Thoracic aorta (tissue), 2 donors: ENCODE measurements at places on chromosomes 2 and 18. TPM values are rescaled to one million over a fixed set of nuclear protein-coding genes. Genes with fewer than 3 reads are reported as not detected.

- peak overlapping the region; percentile 96 for H3K4me3 ChIP-seq
- H3K27me3 ChIP-seq = no peaks in the 10 kb centered on the region
- H3K4me1 ChIP-seq = peaks cover 21% of the 10 kb centered on the region
- peak overlapping the region; percentile 99 for H3K27ac ChIP-seq
- peak; percentile 73 for DNase-seq
- H3K36me3 ChIP-seq = peaks cover 23% of the 10 kb centered on the region
Measured at GRCh38 chr18:12308386-12309100, 502 bp downstream of the TUBB6 start.

DNA sequence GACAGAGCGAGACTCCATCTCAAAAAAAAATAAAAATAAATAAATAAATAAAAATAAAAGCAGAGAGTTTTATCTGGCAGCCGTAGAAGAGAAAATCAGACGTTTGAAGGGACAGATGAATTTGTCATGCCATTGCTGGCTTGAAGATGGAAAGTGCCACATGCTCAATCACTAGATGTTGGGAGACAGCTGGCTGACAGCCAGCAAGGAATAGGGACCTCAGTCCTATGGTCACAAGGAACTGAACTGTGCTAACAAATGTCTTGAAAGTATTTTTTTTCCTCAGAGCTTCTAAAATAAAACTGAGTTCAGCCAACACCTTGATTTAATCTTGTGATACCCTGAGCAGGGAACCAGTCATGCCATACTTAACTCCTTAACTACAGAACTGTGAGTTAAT is 65.4 kb downstream of the DTNA start:
- H3K27ac ChIP-seq = no peak overlapping the region
- no peaks in the 10 kb centered on the region for H3K27me3 ChIP-seq
- DNase-seq = no peak

GRCh38 chr18:29523371-29523770 is 1346.4 kb upstream of the CDH2 start:
- no peak overlapping the region for H3K27ac ChIP-seq
- H3K27me3 ChIP-seq = no peaks in the 10 kb centered on the region

DNA sequence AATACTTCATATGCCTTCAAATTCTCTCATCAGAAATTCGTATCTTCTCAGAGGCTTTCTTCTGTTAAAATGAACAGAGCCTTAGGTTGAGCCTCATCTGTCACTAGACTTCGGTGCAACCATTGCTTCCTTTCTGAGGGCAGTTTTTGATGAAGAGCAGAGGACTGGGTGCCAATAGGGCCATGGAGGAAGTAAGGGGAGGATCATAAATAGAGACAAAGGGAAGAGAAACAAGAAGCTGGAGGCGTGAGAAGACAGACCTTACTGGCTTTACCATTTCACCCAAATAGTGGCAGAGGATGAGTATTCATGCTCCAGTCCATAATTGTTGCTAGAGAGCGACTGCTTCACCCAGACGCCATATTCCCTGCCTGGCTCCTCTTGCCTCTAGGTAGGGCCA is 215.6 kb upstream of the PKDCC start:
- no peak overlapping the region for H3K4me3 ChIP-seq
- no peak for DNase-seq
- no peaks in the 10 kb centered on the region for H3K27me3 ChIP-seq

DNA sequence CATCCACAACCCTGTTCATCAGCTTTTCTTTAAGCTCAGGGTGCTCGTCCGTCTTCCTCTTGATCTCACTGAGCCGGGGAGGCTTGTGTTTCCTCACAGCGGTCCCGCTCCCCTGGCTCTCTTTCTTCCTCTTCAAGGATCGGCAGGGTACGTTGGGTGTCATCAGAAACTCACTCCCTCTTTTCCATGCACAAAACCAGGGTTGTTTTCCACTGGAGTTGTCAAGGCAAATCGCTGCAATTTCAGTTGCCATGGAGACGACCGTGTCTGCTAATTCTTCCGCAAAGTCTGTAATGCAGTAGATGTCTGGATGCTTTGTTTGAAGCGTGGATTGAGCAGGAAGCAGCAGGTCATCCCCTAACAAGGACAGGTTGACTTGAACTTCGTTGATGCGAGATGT is 146.4 kb downstream of the DAW1 start:
- no peaks in the 10 kb centered on the region for H3K36me3 ChIP-seq
- no peak overlapping the region for H3K27ac ChIP-seq
- no peaks in the 10 kb centered on the region for H3K27me3 ChIP-seq
- no peak for DNase-seq
- H3K4me1 ChIP-seq = no peaks in the 10 kb centered on the region

- DNase-seq = no peak
- no peaks in the 10 kb centered on the region for H3K36me3 ChIP-seq
- no peaks in the 10 kb centered on the region for H3K27me3 ChIP-seq
- no peaks in the 10 kb centered on the region for H3K4me1 ChIP-seq
- H3K27ac ChIP-seq = no peak overlapping the region
Measured at GRCh38 chr2:82478641-82479040, 1980.4 kb downstream of the SUCLG1 start.

DNA sequence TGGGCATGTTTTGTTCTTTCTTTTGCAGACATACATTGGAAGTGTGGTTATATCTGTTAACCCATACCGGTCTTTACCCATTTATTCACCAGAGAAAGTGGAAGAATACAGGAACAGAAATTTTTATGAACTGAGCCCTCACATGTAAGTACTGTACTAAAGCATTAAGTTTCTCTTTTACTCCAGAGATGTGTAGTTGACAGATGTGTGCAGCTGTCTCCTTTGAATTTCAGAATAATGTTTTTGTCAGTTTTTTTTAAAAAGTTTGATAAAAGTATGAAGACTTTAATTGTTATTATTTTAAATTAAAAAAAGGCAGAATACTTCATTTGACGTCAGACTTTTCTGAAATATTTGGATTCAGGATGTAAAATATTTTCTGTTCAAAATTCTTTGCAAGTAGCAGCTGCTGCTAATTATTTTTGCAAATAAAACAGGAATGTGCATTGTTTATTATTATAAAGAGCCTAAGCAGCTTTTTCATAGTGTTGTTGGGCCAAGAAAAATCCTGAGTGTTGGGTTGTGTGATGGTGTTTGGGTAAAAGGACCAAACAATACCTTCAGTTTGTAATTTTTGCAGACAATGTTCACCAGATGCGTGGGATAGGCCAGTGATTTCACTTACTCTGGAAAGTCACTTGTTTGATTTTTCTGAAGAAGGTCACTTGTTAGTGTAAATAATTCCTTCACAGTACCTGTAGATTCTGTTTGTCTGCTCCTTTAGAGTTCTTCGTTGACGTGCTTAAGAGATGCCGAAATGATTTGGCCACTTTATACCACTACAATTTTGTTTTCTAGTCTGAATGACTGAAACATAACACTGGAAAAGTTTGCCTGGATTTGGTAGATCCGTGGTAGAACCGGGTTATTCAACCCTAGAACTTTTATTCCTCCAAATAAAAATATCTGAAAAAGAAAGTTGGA is 51.1 kb downstream of the MYO1B start:
- peak overlapping the region; percentile 21 for H3K27ac ChIP-seq
- DNase-seq = no peak
- H3K4me1 ChIP-seq = peaks cover 61% of the 10 kb centered on the region
- H3K36me3 ChIP-seq = no peaks in the 10 kb centered on the region
- H3K27me3 ChIP-seq = no peaks in the 10 kb centered on the region

DNA sequence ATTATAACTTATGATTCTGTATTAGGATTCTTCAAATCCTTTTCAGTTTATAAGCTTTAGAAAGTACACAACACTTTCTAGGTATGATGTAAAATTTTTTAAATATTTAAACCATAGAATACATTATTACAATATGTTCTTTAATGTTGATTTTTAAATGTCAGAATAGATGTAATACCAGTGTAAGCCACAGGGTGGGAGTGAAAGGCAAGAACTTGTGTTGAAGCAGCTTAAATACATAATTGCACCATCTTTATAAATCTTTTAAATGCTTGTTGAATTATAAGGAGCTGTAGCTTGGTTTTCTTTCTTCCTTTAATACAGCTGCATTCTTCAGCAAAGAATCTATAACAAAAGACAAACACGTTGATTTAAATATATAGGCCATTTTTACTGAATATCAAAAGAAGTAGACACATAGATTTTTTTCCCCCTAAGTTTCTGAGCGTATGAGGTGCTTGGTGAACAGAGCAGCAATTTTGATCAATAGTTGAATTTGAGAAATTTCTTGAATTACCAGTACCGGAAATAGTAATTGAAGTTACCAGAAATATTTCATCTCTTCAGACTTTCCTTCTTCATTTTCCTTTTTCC is 63.0 kb downstream of the TANK start:
- H3K4me3 ChIP-seq = no peak overlapping the region
- H3K36me3 ChIP-seq = peaks cover 11% of the 10 kb centered on the region
- no peak overlapping the region for H3K27ac ChIP-seq
- H3K4me1 ChIP-seq = no peaks in the 10 kb centered on the region

DNA sequence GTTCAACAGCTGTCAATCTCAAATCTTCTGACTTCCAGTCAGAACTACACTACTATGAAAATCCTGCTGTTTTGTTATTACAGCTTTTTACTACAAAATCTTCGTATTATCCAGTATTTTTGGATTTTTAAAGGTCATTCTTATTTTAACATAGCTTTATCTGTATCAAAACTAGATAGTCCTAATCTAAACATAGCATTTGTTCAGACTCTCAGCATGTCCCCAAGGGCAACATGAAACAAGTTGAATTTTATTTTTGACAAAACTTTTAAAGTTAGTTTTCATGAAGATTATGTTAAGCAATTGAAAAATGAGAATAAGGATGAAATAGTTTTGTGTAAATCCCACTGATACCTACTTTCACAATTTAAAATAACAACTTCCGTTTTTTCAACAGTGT is 48.1 kb downstream of the PDE1A start:
- H3K4me3 ChIP-seq = no peak overlapping the region
- H3K27ac ChIP-seq = peak overlapping the region; percentile 39
- H3K4me1 ChIP-seq = peaks cover 33% of the 10 kb centered on the region
- DNase-seq = no peak
- H3K27me3 ChIP-seq = no peaks in the 10 kb centered on the region
- H3K36me3 ChIP-seq = no peaks in the 10 kb centered on the region

- peak overlapping the region; percentile 8 for H3K27ac ChIP-seq
- no peaks in the 10 kb centered on the region for H3K36me3 ChIP-seq
- no peaks in the 10 kb centered on the region for H3K4me1 ChIP-seq
- peaks cover 16% of the 10 kb centered on the region for H3K27me3 ChIP-seq
- H3K4me3 ChIP-seq = peak overlapping the region; percentile 33
- no peak for DNase-seq
Measured at GRCh38 chr2:176171351-176172006, 14.4 kb downstream of the HOXD3 start.

- H3K4me1 ChIP-seq = no peaks in the 10 kb centered on the region
- no peak overlapping the region for H3K27ac ChIP-seq
- no peak for DNase-seq
- no peak overlapping the region for H3K4me3 ChIP-seq
Measured at GRCh38 chr2:75098856-75099255, 100.5 kb downstream of the TACR1 start.

DNA sequence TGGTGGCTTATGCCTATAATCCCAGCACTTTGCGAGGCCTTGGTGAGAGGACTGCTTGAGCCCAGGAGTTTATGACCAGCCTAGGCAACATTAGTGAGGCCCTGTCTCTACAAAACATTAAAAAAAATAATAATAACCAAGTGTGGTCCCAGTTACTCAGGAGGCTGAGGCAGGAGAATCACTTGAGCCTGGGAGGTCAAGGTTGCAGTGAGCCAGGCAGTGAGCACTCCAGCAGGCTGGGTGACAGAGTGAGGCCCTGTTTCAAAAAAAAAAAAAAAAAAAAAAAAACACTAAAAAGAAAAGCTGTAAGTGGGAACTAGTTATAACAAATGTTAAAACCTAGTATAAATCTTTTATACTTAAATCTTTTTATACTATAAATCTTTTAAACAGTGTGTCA is 146.2 kb upstream of the ITGA4 start:
- no peaks in the 10 kb centered on the region for H3K36me3 ChIP-seq
- H3K4me3 ChIP-seq = no peak overlapping the region
- no peak for DNase-seq

GRCh38 chr2:74865770-74866674 is 32.1 kb downstream of the HK2 start:
- no peaks in the 10 kb centered on the region for H3K36me3 ChIP-seq
- H3K4me3 ChIP-seq = no peak overlapping the region
- H3K27me3 ChIP-seq = no peaks in the 10 kb centered on the region
- peaks cover 33% of the 10 kb centered on the region for H3K4me1 ChIP-seq
- DNase-seq = no peak

GRCh38 chr2:237652181-237652580 is 24.8 kb downstream of the LRRFIP1 start:
- H3K27ac ChIP-seq = no peak overlapping the region
- H3K27me3 ChIP-seq = no peaks in the 10 kb centered on the region
- no peaks in the 10 kb centered on the region for H3K36me3 ChIP-seq
- peaks cover 10% of the 10 kb centered on the region for H3K4me1 ChIP-seq
- DNase-seq = no peak

DNA sequence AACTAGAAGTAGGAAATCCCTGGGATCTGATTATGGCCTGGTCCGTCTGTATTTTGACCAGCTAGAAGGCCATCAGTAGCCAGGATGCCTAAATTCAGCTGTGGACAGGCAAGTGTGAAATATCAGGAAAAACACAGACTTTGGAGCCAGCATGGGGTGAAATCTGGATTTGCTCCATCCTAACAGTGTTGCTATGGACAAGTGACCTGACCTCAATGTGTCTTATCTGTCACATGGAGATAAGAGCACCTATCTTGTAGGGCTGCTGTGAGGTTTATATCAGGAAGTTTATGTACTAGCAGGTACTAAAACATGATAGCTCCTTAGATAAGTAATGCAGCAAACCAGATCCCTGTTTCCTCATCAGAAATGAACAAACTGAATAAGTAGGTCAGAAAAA is 460.4 kb downstream of the STK39 start:
- no peaks in the 10 kb centered on the region for H3K27me3 ChIP-seq
- no peak for DNase-seq
- H3K27ac ChIP-seq = no peak overlapping the region

- H3K27ac ChIP-seq = no peak overlapping the region
- H3K4me3 ChIP-seq = no peak overlapping the region
- DNase-seq = no peak
- H3K36me3 ChIP-seq = no peaks in the 10 kb centered on the region
- H3K4me1 ChIP-seq = no peaks in the 10 kb centered on the region
Measured at GRCh38 chr2:47737191-47737975, 45.6 kb upstream of the MSH6 start.

- no peak for DNase-seq
- no peaks in the 10 kb centered on the region for H3K27me3 ChIP-seq
- no peak overlapping the region for H3K4me3 ChIP-seq
- no peaks in the 10 kb centered on the region for H3K36me3 ChIP-seq
Measured at GRCh38 chr2:151007365-151007764, 254.3 kb downstream of the RBM43 start.

GRCh38 chr2:238345297-238345968 is 25.1 kb downstream of the TRAF3IP1 start:
- H3K4me3 ChIP-seq = no peak overlapping the region
- peaks cover 10% of the 10 kb centered on the region for H3K36me3 ChIP-seq
- no peak for DNase-seq
- H3K27ac ChIP-seq = no peak overlapping the region
- no peaks in the 10 kb centered on the region for H3K4me1 ChIP-seq
- no peaks in the 10 kb centered on the region for H3K27me3 ChIP-seq

- no peak for DNase-seq
- H3K27ac ChIP-seq = no peak overlapping the region
- no peaks in the 10 kb centered on the region for H3K4me1 ChIP-seq
- no peaks in the 10 kb centered on the region for H3K27me3 ChIP-seq
Measured at GRCh38 chr2:175048275-175048674, 43.1 kb upstream of the CHN1 start.

- H3K27me3 ChIP-seq = no peaks in the 10 kb centered on the region
- H3K36me3 ChIP-seq = no peaks in the 10 kb centered on the region
- peak overlapping the region; percentile 71 for H3K4me3 ChIP-seq
- H3K4me1 ChIP-seq = peaks cover 7% of the 10 kb centered on the region
- H3K27ac ChIP-seq = peak overlapping the region; percentile 72
Measured at GRCh38 chr2:233565685-233566140, 869 bp downstream of the USP40 start.

The ZNF142 gene
- total RNA-seq = 47.9 TPM

The LRP1B gene
- 0.27 TPM for total RNA-seq

The WBP1 gene
- 47.1 TPM for total RNA-seq

The REG1A gene
- 12.8 TPM for total RNA-seq

The SNED1 gene
- 133 TPM for total RNA-seq

The TNFAIP6 gene
- total RNA-seq = 12.0 TPM
